NCI-H1417 (cell line): ENCODE measurements at places on chromosomes 11 and 22.

- no peak for DNase-seq
Measured at GRCh38 chr11:16840951-16841350, 102.5 kb downstream of the C11orf58 start.

DNA sequence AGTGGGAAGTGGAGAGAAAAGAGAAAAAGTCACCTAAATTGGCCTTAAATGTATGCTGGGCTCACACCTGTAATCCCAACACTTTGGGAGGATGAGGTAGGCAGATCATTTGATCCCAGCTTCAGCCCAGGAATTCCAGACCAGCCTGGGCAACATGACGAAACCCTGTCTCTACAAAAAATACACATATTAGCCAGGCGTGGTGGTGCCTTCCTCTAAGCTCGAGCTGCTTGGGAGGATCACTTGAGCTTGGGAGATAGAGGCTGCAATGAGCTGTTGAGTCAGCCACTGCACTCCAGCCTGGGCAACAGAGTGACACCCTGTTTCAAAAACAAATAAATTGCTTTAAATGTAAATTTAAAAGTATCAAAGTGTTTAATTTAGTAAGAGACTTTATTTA is 3.9 kb downstream of the CBL start:
- DNase-seq, result no peak

DNA sequence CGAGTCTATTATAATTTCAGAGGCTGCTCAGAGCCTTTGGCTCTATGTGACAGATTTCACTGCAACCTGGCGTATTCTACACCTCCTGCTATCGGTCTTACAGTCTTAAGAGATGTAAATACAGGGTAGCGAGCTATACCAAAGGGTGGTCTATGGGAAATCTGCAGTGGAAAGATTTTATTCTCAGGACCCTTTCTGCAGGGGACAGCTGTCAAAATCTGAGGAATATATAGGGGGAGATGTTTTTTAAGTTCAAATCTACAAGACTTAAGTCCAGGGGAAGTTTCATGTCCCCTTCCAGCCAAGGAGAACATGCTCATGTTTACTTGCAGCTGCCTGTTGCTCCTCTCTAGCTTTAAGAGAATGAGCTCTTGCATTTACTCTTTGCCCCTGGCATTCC is 62.7 kb downstream of the MICAL2 start:
- no peak for DNase-seq

DNA sequence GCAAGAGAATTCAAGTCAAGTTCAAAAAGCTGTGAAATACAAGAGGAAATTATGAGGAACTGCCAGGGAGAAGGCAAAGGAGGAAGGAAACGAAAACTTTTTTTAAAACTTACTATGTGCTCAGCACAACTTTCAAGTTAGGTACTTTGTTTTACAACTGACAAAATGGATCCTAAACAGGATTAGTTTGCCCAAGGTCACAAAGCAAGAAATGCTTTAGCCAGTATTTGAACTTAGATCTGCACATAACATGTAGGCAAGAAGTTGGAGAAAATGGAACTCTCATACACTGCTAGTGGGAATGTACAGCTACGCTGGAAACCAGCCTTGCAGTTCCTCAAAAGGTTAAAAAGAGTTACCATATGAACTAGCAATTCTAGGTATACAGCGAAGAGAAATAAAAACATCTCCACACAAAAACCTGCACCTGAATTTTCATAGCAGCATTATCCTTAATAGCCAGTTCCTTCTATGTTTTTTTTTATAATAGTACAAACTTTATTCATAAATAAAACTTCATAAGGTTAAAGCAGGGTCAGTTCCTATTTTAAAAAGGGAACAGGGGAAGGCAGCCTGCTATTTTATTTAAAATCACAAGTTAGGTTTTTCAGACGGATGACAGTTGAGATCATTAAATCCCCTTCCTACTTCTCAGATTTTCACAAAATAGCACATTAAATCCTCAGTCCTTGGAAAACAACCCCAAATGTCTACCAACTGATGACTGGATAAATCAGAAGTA is 19.2 kb downstream of the DDX6 start:
- no peak for DNase-seq

DNA sequence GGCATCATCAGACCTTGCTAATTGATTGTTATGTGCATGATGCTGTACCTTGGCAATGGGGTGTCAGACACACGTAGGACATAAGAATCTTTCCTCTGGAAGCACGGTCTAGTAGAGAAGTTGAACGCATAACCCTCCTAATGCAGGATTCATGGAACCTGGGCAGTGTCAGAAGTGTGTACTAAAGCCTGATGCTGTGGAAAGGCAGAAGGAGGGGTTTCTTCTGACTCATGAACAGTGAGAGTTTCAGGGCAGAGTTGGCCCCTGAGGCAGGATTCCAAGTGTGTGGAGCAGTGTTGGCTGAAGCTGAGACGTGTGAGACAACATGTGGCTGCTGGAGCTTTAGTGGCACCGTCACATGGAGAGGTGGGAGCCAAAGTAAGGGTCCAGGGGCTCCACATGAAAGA is 3.5 kb downstream of the PANX1 start:
- DNase-seq, result no peak

GRCh38 chr11:72223615-72224563 is 678 bp upstream of the INPPL1 start:
- DNase-seq, result peak; percentile 91
